Skin of body (tissue), 3 donors: ENCODE measurements at places on chromosomes 11 and 22. TPM values are rescaled to one million over a fixed set of nuclear protein-coding genes. Genes with fewer than 3 reads are reported as not detected.
A peak's percentile ranks its signal among the peaks of the same experiment; 100 is the strongest.

DNA sequence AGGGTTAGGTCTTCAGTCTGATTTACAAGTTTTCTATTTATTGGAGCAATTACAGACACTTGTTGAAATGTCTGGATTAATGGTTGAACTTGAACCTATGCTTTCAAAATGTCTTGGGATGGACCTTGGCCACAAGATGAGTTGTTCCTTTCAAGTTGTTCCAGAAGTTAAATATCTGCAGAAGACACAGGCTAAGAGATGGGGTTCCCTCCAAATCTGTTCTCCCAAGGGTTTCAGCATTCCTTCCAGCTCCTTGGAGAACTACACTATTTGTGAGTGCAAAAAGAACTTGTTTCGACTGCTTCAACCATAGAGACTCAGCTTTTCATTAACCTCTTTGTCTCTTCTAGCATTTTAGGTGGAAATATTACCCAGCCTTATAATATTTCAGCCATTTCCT lies 189.0 kb upstream of the BLID start:
- peak; percentile 88 for DNase-seq

DNA sequence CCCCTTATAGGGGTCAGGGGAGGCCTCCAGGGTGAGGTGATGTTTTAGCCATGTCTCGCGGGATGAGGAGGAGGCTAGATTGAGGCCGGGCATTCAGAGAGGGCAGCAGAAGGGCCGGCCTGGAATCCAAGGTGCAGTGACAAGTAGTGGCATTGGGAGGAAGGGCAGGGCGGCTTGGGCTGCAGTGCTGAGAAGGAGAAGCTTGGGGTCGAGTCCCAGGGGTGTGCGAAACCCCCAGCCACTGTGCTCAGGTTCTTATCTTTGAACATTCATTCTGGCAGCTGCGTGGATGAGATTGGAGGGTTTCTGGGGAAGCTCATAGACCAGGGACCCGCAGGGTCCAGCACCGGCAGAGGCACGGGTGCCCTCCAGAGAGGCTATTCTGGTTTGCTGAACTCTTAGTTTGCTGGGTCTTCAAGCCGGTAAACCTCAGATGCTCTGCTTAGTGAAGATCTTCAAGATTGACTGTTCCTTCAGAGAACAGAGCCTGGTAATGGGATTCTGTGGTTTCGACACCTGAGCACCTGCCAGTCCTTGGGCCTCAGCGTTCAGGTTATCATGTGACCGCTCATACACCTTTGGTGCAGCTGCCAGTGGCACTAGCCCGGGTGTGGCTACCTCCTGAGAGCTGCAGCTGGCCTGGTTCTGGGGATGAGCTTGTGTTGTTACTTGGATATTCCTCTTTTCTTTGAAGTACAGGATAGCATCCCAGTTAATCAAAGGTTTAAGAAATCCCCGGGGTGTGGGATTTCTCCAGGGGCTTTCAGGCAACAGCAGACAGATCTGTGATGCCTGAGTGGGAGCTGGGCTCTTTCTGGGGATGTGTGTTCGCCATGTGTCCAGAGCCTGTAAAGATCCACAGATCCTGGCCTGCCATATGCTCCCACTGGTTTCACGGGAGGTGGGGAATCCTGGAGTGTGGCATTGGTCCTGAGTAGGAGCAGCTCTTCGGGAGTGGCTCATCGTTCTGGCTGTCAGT lies 152.8 kb downstream of the TBC1D22A start:
- DNase-seq = no peak

GRCh38 chr11:29485641-29486040 lies 531.2 kb downstream of the KCNA4 start:
- DNase-seq = no peak

DNA sequence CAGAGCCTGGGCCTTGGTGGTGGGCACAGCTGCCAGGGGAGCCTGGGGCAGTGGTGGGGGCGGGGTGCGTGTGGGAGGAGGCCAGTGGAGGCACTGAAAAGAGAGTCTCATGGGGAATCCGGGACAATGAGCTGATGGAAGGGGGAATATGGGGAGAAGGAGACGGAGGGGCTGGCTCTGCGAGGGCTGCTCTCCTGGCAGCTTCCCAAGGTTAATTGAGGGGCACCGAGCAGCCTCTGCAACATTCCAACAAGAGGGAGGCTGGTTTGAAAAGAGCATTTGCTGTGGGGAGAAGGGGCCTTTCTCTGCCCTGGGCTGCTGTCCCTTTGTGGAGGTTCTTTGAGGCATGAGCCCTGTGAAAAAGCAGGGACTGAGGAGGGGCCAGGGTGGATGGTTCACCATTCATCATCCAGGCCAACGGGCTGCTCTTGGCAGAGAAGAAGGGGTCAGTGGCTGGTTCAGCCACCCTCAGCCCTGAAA lies 9.4 kb upstream of the IGSF9B start:
- DNase-seq = no peak

DNA sequence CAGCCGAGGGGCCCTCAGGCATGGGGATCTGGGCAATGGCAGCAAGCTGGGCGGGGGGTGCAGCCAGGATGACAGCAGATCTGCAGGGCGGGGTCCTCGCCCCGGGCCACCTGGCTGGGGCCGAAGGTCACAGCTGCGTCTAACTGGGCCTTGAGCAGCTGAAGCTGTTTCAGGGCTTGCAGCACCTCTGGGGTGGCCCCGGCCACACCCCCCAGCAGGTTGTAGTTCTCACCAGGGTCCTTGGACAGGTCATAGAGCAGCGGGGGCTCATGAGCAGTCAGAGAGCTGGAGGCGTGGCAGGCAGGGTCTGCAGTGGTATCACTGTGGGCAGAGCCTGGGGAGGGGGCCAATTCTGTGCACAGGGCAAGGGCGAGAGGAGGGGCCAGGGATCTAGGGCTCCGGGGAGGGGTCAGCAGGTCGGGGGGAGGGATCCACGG lies 2.8 kb downstream of the ARSA start:
- DNase-seq = no peak

DNA sequence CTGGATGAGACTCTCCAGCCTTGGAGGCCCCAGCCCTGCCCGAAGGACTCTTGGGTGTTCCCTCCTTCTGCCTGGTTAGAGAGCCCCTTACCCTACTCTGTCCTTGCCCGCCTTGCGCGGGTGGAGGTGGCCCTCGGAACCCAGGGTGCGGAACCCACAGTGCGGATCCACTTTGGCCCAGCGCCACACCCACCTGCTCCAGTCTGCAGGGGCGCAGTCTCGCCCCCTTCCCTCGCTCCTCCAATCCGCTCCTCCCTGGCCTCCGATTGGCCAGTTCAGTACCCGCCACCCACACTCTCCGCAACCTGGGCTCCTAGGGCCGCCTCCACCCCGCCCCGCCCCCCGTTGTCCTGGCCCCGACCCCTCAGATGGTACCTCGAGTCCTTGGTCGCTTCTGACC lies 2.4 kb downstream of the CAPN1 start:
- no peak for DNase-seq

DNA sequence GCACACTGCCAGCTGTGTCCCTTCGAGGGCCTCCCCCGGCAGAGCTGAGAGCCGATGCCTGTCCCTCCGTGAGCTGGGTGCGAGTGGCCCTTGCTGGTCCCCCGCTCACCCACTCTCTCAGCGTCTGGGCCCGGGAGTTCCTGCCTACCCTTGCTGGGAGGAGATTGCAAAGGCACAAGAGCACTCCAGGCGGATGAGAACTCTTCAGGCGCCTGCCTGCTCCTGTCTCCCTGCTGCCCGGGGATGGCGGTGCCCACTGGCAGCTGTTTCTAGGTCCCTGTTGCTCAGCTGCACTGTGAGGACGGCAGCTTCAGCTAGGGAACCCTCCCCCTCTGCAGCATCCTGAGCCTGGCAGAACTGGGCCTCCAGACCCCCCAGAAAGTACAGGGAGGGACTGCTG lies 61.1 kb downstream of the FLRT1 start:
- DNase-seq = no peak

GRCh38 chr22:25451480-25452114 lies 112.9 kb upstream of the GRK3 start:
- DNase-seq = no peak

DNA sequence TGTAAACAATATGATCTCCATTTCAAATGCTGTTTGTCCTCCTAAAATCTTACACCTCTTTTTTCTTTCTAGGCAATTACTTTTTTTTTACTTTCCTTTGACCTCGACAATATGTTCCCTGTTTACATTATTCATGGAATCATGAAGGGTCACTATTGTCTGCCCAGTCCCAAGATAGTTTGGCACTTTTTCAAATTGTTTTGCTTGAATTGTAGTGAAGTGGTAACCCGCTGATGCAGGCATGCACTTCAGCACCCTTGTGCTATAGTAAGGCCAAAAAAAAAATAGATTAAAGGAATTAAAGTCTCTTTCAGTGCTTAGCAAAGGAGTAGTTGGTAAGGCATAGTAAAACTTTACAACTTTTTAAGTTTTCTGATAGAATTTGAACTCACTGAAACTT lies 90.9 kb downstream of the PAX6 start:
- DNase-seq = no peak

- no peak for DNase-seq
These were observed 11.7 kb downstream of the SEC14L3 start for GRCh38 chr22:30460147-30460546.

- DNase-seq = no peak
These were observed 266.7 kb downstream of the FAM76B start for GRCh38 chr11:95522874-95523273.

DNA sequence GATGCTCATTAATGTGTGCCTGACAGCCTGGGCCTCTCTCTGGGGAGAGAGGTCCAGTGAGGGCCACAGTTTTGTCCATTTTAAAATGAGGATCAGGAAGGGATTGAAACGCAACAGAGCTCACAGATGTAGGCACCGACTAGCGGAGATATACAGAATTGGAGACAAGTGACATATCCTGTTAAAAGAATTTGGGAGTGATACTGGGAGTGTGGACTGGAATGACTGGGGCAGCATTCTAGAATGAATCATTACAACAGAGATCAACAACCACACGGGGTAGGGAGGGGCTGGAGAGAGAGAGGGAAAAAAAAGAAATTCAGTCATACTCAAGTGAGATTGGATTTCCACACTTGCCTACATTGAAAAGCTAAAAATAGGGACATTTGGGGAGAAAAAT lies 2.5 kb upstream of the NCAM1 start:
- DNase-seq = no peak

DNA sequence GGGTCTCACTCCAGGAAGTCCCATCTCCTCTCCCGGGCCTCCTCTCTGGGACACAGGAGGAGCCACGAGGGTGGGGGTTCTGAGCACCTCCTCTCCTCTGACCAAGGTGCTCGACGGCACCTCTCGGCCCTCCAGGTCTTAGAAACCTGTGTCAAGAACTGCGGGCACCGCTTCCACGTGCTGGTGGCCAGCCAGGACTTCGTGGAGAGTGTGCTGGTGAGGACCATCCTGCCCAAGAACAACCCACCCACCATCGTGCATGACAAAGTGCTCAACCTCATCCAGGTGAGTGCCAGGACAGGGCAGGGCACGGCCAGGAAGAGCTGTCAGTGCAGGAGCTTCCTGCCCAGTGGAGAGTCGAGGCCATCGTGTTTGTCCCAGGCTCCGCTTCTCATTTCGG lies 23.2 kb downstream of the TOM1 start:
- no peak for DNase-seq

- DNase-seq = no peak
These were observed at the start of gene SLC37A2 for GRCh38 chr11:125062931-125063428. SLC37A2 (plus strand) TSS chr11:125063305; CDS start chr11:125063368, 63 bp downstream.

- DNase-seq = peak; percentile 3
These were observed 188.8 kb downstream of the BLID start for GRCh38 chr11:121927097-121927785.

- no peak for DNase-seq
These were observed 45.6 kb upstream of the POLD3 start for GRCh38 chr11:74546752-74547151.

GRCh38 chr11:122803716-122804115 lies 34.6 kb upstream of the CRTAM start:
- DNase-seq = no peak

GRCh38 chr11:371716-372590 lies 2.7 kb downstream of the B4GALNT4 start:
- DNase-seq = no peak

DNA sequence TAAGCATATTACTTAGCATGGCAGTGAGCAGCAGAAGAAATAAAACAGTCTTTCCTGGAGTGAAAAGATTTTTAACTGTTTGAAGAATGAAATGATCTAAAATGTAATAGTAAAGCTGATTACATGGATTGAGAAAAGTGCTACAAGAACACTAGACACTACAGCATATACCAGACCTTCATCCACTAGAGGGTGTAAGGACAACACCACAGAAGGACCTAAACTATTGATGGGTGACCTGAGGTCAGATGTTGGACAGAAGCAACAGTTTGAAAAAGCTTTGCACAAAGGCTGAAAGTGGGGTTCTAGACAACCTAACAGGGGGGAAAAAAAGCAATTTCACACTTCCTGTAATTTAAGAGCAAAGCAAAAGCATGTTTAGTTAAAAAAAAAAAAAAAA lies 97.7 kb downstream of the RBFOX2 start:
- peak; percentile 72 for DNase-seq

- DNase-seq = no peak
These were observed 181.9 kb downstream of the MYO18B start for GRCh38 chr22:25923914-25924313.

DNA sequence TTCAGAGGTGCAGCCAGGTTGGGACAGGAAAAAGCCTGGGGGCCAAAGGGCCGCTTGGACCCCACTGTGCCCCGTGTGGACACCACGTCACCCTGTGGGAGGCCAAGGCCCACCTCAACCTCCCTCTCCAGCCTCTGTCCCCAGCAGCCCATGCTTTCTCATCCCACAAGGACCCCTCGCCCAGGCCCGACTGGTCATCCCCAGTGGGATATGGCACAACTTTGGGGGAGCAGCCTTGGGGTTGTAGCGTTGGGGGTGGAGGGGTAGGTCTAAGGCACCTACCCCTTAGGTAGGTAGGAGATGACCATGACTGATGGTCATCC lies 44.0 kb downstream of the IGF2 start:
- no peak for DNase-seq

GRCh38 chr11:47348859-47349258 lies 3.6 kb downstream of the MYBPC3 start:
- DNase-seq = no peak

DNA sequence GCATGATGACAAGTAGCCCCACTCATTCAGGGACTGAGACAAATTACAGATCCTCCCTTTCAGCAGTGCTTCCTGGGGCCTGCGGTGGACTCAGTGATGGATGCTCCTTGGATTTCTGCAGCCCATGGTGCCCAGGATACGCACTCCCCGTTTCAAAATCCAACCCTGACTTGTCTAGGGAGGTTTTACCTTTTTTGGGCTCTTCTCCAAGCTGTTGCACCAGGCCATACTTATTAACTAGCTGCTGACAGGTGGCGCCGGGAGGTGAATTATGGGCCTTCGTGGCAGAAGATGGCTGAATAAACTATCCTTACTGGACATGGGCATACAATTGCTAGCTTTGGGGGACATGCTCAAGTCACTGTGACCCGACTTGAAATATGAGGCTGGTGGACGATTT lies 324.3 kb upstream of the SYN3 start:
- no peak for DNase-seq

- DNase-seq = no peak
These were observed 73.2 kb downstream of the GGTLC2 start for GRCh38 chr22:22717664-22718063.

- DNase-seq = no peak
These were observed 19.1 kb downstream of the RPL3 start for GRCh38 chr22:39300186-39300830.

- DNase-seq = no peak
These were observed 17.9 kb downstream of the SEC14L3 start for GRCh38 chr22:30453731-30454510.

XKR3 gene
- not detected for total RNA-seq

ZC3H12C gene
- total RNA-seq = 10.5 TPM

NUP160 gene
- total RNA-seq = 57.2 TPM

CTSF gene
- 20.0 TPM for total RNA-seq

OR5A1 gene
- not detected for total RNA-seq

INPP5J gene
- 0.39 TPM for total RNA-seq

TSKU gene
- 19.9 TPM for total RNA-seq

APOBEC3H gene
- total RNA-seq = not detected

OVOL1 gene
- total RNA-seq = 23.3 TPM

SYCE3 gene
- not detected for total RNA-seq

CHADL gene
- total RNA-seq = 2.8 TPM

MSANTD4 gene
- total RNA-seq = 20.6 TPM

CDHR5 gene
- total RNA-seq = not detected
